ENCODE measurements at places on chromosomes 12 and 14. TPM values are rescaled to one million over a fixed set of nuclear protein-coding genes. Genes with fewer than 3 reads are reported as not detected.

Gene SYNJ2BP
- polyA plus RNA-seq = 27.0 TPM

Gene POLE2
- polyA plus RNA-seq = 2.8 TPM

Gene TAS2R13
- 0.52 TPM for polyA plus RNA-seq

Gene AQP2
- polyA plus RNA-seq = not detected

Gene AKAP3
- polyA plus RNA-seq = 1.6 TPM

Gene PTPRQ
- polyA plus RNA-seq = not detected

Gene MYF6
- polyA plus RNA-seq = not detected

Gene MUCL1
- not detected for polyA plus RNA-seq

Gene FBXO33
- polyA plus RNA-seq = 32.0 TPM

Gene PRKD1
- polyA plus RNA-seq = 9.6 TPM
